ENCODE measurements at places on chromosomes 2 and 18.

- DNase-seq: no peak
Observed at GRCh38 chr18:25298853-25299274, 53.1 kb downstream of the ZNF521 start.

DNA sequence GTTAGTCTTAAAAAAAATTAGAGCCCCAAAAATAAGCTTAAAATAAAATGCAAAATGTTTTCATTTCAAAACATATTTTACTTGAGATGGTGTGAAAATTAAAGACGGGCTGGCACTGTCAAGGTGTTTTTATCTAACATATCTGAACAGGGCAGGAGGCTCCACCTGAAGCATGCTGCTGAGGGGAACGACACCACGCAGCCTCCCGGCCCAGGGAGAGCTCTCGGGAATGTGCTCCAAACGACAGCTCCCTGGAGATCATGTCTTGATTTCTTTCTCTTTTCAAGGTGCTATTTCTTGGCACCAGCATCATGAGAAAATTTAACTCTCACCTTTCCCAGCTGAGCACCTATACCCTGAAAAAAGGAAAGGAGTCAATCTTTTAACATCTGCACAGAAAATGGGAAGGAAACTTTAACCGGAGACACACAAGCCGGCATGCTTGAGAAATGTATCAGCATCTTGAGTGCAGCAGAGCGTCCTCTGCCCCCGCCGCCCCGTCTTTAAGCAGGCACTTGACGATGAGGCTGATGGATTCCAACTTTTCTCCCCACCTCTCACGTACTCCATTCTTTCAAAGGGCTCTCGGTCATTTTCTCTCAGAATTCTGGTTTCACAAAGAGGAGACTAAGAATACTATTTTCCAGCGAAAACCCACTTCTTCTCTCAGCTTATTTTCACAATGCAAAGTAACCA, 56.6 kb downstream of the EIPR1 start:
- no peak for DNase-seq

DNA sequence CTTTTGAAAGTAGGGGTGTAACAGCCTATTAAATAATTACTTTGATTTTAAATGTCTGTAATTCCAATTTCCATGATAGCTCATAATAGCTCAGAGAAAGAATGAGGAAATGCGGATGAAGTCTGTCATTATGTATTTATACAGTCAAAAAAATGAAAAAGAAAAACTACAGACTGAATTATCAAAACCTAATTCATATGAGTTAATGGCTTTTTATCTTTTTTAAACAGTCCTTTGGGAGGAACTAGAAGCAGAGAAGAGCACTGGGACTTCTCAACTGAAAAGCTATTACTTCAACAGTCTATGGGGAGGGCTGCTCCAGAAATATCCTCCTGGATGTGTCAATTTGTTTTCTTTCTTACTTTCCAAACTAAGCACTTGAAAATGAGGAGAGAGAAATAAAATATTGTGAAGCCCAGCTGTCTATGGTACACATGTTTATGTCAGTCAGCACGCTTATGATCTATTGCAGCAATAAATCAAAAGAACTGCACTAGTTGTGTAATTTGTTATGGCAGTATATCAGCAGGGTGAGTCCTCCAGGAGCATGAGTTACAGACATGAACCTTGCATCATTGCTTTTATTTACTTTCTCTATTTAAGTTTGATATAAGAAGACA, 1550.2 kb downstream of the LRP1B start:
- DNase-seq: no peak

DNA sequence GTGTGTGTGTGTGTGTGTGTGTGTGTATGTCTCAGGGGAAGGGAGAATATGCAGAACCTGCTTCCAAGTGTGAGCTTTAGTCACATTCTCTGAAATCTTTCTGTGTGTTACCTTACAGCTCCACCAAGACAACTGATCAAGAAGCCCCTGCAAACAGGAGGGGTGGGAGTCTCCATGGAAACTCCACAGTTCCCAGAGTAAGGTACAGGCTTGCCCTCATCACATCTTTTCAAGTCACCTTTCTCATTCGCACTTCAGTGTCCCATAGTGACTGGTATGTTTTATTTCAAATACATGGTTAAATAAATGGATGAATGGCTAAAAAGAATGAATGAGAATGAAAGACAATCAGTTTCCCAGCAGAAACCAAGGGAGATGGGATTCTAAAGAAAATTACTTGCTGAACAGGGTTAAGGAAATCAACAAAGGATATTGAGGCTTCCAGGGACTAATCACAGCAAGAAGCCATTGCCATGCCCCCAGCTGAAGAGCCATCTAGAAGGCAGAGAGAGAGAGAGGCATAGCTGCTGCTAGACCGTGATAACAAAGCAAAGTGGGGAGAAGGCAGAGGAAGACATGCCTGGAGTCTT, 987.2 kb upstream of the CELF4 start:
- no peak for DNase-seq

- no peak for DNase-seq
Observed at GRCh38 chr2:143356336-143356735, 227.1 kb downstream of the ARHGAP15 start.

GRCh38 chr18:49817947-49818346, 4.6 kb upstream of the ACAA2 start:
- DNase-seq: no peak

DNA sequence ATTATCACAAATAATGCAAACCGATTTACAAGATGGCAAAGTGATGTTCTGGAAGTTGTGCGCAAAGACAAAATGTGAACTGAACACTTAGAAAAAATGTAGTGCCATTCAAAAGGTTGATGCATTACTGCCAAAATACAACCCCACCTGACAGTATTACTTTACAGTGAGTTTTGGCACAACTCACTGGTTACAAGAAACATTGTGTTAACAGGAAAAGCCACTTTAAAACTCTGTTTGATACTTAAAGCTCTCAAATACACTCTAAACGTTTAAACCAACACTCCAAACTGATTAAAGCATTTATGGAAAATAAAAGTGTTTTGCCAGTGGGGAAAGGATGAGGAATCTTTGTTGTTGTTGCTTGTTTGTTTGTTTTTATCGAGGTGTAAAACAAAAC, 173.4 kb upstream of the SATB2 start:
- DNase-seq: no peak

DNA sequence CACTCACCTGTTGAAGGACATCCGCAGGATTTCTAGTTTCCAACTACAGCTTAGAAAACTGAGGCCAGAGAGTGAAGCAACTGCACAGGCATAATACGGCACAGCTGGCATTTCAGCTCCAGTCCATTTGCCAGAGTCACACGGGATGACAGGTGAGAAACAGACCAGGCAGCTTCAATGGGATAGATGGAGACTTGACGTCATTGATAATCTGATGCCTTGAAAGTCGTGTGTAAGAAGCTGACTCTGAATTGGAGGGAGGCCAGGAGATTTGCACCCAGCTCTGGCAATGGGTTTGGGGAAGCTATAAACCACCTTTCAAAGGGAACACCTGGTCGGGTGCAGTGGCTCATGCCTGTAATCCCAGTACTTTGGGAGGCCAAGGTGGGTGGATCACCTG, 12.4 kb upstream of the DNMT3A start:
- no peak for DNase-seq

DNA sequence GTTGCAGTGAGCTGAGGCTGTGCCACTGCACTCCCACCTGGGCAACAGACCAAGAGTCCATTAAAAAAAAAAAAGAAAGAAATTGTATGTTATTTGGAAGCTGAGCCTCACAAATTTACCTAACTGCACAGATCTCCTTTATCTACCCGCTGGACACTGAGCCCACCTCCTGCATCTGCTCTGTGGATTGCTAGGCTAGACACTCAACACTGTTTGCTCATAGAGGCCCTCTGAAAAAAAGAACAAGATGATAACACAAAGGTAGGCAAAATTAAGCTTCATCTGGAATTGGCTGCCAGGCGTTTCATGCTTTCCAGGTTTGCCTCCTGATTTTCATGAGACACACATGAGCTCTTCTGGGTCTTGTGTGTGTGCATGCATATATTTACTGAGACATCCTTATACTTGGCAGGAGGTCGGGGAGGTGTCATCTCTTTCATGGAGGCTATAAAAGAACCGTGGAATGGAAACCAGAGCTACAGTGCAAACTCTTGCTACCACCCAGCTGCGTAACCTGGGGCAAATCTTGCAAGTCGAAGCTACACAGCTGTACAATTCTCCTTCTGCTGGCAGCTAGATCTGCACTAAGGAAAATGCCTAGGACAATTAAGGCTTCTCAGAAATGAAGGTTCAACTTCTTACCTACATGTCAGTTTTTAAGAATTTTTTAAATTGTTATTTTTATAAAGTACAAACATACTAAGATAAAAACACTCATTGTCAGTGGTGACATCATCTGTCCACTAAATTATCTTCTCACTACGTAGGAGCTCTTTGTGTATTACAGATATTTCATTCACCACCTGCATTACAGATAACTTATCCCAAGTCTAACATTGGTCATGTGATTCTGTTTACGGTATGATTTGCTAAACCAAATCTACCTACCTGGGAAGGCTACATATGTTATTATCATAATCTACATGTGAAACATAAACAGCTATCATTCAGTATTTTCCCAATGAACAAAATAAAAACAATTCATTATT, 63.1 kb downstream of the CABYR start:
- no peak for DNase-seq

- no peak for DNase-seq
Observed at GRCh38 chr2:215499331-215499730, 63.5 kb upstream of the FN1 start.

DNA sequence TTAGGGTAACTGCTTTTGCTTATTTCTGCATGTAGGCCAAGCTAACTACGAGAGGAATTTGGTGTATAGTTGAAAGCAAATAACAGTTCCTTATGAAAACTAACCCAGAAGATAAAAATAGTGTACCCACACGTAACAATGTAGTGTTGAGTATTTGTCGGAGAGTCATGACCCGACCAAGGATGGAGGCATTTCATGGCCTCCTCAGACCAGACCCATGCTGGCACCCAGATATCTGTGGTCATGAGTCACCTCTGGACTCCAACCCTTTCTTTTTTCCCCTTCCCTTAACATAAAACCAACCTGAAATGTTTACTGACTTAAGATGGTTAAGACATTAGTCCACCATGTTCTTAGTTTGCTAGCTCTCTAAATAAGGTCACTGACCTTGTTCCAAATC, 318.7 kb downstream of the NOL4 start:
- DNase-seq: no peak

- no peak for DNase-seq
Observed at GRCh38 chr18:2856547-2857170, 9.9 kb downstream of the EMILIN2 start.

- DNase-seq: no peak
Observed at GRCh38 chr2:84963692-84964405, 7.1 kb upstream of the KCMF1 start.

DNA sequence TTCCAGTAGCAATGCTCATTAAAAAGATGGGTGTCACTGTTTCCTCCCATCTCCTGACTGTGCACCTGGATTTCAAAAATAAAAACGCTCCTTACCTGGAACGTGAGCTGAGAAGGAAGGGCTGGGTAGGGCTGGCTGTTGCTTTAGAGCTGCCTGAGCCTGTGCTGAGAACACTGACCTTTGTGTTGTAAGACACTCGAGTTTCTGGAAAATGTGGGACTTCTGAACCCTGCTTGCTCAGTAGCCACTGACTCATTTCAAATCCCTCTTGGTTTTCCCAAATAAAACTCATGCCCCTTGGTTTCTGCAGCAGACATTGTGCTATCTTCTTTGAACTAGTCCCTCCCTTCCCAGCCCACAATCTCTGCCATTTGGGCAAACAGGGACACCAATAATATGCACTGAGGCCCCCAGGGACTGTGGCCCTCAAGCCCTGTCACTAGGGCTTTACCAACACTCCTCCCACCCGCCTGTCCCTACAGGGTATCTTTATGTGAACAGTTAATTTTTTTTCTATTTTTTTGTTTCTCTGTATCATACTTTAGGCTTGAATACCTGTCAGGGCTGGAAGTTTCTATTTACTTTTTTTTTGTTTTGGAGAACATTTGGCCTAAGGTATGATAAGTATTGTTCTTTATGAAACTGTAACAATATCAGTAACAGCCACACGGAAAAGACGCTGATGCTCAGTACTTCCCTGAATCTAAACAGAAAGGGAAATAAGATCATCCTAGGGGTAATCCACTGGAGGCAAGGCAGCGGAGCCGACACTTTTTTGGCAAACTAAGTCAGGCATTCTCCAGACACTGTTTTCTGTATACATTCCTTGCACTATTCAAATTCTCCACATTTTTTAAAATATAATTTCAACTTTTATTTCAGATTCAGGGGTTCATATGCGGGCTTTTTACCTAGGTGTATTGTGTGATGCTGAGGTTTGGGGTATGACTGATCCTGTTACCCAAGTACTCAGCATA, 280.2 kb downstream of the STK39 start:
- no peak for DNase-seq

DNA sequence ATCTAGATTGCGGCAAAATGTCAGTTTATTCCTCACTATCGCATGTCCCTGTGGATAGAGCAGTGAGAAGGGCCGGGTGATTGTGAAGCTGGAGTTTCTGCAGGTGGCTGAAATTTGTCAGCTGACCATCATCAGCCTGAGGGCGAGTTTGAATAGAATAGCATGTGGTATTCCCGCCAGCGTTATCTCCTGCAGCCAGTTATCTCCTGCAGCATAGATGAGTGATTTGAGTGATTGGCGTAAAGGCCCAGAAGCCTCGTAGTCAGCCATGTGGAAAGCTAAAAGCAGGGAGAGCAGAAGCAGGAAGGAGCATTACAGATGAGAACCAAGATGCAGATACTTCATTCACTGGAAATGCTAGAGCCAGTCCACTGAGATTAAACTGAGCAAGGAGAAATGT, 65.5 kb downstream of the CABLES1 start:
- DNase-seq: no peak

DNA sequence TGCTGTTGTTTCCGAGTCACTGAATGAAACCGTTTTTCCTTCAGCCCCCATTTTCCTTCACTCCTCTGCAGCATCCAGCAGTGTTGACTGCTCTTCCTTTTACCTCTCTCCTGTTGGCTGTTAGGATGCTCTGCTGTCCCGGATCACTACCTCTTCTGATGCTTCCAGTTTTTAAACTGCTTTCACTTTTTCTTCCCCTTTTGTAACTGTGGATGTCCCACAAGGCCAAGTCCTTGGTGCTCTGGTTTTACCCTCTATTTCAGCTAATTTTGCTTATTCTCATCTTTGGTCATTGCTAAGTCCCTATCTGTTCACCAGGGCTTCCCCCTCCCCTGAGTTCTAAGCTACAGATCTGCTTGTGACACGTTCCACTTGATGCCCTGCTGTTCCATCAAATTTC, 39.4 kb upstream of the MAP4K3 start:
- no peak for DNase-seq

- no peak for DNase-seq
Observed at GRCh38 chr2:47222826-47223554, 67.9 kb upstream of the STPG4 start.

- DNase-seq: no peak
Observed at GRCh38 chr18:71336576-71337210, 1047.8 kb downstream of the SOCS6 start.

DNA sequence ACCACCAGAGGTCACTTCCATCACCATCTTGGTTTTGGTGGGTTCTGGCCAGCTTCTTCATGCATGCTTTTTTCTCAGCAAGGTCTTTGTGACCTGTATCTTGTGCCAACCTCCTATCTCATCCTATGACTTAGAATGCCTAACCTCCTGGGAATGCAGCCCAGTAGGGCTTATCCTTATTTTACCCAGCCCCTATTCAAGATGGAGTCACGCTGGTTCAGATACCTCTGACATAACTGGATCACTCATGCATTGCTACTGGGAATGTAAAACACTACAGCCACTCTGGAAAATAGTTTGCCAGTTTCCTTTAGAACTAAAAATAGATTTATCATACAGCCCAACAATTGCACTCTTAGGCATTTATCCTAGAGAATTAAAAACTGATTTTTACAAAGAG, 219.2 kb downstream of the IRS1 start:
- no peak for DNase-seq

GRCh38 chr2:139805441-139805840, 1025.3 kb upstream of the NXPH2 start:
- no peak for DNase-seq

- DNase-seq: no peak
Observed at GRCh38 chr18:7272311-7273049, 41.6 kb downstream of the LRRC30 start.
